Stimulated activated CD4-positive, alpha-beta T cell treated with anti-CD3 and anti-CD28 coated beads, Interleukin-1b, Interleukin-23, amount 100 ng/mL, for 1 hour (primary cell): ENCODE measurements at places on chromosomes 2 and 18.

- DNase-seq = no peak
Measured at GRCh38 chr2:2520401-2520811, 189.3 kb upstream of the MYT1L start.

DNA sequence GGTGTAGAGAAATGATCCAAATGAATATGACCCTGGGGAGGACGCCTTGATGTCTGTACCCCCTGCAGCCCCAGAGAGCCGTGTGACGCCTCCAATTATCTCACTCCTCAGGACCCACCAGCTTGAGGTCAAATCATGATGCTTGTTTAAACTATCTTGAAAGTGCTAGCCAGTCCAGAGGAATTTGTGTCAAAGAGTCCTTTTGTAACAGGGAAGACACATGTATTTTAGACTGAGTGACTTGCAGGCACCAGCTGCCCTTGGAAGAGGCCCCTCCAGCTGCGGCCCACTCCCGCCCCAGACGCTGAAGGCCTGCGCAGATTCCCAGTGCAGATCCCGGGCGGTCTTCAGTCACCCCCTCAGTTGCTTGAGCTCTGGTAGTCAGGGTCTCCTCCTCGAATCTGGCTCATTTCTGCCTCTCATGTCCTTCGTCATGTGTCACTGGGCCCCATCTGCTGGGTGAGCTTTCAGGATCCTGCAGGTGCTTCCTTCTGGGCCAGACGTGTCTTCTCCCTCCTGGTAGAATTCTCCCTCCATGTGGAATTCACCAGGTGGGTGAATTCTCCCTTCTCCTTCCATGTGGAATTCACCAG lies 77.4 kb downstream of the RNF144A start:
- no peak for DNase-seq

DNA sequence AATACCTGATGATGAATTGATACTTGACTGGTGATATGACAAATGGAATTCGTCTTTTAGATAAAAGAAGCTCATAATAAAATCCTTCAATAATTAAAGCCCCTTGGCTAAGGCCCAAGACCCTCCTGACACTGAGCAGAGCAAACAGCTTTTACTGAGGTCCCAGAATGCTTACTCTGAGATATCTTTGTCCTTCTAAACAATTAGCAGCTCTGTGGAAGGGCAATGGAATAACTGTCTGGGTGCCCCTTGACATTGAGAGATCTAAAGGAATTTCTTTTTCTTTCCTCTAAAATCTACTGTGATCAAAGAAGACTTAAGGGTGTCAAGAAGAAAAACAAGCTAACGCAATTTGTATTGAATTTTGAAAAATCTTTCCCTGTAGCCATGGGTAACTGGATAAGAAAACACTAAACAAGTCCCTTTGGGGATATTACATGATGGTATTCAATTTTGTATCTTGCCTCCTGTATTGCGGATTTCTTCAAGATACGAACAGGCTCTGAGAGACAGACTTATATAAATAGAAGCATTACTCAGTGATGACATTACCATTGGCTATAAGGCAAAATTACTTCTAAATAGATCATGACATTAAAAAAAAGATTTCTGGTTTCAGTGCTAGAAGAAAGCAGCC lies 128.8 kb downstream of the MREG start:
- DNase-seq = no peak

DNA sequence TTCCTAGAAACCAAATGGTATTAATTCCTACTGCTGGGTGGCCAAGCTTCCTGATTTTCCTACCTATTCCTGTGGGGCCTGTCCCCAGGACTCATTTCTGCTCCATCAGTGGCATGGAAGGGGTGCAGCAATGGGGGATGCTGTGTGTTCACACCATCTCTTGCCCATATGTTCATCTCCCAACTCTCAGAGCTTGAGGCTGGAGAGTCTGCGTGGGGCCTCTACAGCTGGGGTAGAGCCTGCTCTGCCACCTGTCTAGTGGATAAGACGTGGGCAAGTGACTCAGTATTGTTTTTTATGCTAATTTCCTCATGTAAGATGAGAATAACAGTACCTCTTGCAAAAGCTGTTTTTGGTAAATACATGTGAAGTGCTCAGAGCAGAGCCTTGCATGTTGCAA lies 149.8 kb downstream of the ACTR3 start:
- DNase-seq = no peak

GRCh38 chr2:144501627-144502026 lies 18.3 kb downstream of the ZEB2 start:
- no peak for DNase-seq

DNA sequence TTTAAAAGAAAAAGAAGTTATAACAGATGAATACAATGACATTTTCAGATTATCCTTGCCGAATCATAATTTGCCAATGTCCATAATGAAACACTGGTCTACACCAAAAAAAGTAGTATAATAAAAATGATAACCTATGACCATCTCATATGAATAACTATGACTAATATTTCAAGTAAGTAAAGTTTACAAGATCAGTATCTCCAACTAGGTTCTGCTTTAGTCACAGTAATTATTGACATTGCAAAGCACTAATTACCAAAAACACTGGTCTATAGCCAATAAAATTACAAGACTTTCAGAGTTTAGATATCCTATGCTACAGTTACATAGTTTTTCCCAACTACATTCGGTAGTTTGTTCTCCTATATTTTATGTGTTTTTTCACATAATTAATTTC lies 136.7 kb downstream of the MEMO1 start:
- no peak for DNase-seq

DNA sequence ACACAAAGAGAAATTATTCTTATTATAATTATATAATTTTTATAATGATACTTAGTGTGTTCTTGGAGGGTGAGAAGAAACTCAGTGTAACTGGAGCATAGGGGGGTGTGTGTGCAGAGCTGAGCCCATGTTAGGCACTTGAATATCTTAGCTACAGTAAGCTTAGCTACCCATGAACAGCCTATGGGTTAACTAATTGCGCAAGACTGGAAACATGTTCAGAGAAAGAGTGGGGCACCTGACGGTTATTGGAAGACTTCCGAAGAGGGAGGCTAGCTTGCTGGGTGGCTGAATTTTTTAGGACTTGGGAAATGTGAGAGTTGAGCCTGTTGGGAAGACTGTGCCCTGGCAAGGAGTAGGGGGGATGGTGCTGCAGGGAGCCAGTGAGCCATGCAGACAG lies 229.2 kb downstream of the SLC4A3 start:
- DNase-seq = no peak

DNA sequence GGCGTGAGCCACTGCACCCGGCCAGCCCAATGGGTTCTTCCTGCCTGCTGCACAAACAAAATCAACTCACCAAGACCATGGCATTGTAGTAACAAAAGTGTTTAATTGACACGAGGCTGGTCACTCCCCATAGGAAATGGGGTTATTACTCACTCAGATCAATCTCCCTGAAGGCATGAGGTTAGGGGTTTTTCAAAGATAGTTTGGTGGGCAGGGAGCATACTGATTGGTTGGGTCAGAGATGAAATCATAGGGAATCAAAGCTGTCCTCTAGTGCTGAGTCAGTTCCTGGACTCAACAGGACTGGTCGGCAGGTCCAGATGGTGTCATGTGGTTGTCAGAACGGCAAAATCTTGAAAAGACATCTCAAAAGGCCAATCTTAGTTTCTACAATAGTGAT lies 122.1 kb downstream of the TMEM17 start:
- DNase-seq = no peak

GRCh38 chr18:76005632-76006208 lies 489.3 kb downstream of the ZNF516 start:
- no peak for DNase-seq

DNA sequence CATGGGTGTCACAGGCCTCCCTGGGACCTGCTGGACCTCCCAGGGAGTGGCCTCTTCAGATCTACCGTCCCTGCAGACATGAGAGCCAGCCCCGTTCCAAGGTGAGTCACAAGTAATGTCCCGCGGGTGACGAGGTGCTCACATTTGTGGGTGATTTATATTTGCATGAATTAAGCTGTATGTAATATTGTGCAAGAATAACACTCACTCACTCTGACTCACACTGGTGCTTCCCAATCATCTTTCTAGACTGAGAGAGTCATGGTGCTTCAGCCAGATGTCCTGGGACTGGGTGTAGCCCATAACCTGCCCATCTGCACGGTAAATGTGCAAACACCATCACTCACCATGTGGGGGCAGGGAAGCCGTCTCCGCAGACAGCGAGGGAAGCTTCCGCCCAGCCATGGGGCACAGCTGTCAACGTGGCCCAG lies 347.5 kb upstream of the SALL3 start:
- no peak for DNase-seq

- no peak for DNase-seq
Measured at GRCh38 chr18:64127172-64127571, 21.7 kb downstream of the LINC00305 start.

DNA sequence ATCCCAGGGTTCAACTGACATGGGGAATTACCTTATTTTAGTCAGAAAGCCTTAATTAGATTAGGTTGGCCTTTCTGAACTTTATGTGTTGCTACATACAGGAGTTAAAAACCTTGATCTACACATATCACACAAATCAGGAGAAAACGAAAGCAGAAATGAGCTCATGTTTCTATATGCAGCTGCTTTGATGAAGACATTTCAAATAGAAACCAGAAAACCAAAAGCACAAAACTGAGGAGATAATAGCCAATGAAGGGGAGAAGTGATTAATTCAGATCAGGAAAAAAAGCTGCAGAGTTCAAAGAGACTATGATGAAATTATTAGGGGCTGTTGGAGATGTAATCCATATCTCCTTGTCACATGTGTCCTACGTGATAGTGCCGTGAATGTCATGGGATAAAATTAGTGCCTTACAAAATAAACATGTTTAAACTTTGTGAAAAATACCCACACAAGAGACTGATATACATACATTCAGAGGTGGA lies 255.0 kb downstream of the CAMKMT start:
- DNase-seq = no peak

DNA sequence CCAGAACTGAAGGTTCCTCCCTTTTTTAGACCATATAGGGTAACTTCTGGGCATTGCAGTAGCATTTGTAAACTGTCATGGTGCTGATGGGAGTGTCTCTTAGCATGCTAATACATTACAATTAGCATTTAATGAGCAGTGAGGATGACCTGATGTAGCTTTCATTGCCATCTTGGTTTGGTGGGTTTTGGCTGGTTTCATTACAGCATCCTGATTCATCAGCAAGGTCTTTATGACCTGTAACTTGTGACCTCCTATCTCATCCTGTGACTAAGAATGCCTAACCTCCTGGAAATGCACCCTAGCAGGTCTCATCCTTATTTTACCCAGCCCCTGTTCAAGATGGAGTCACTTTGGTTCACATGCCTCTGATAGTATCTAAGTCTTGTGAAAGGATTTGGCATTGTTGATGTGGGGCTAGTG lies 159.0 kb downstream of the TMX3 start:
- DNase-seq = no peak

DNA sequence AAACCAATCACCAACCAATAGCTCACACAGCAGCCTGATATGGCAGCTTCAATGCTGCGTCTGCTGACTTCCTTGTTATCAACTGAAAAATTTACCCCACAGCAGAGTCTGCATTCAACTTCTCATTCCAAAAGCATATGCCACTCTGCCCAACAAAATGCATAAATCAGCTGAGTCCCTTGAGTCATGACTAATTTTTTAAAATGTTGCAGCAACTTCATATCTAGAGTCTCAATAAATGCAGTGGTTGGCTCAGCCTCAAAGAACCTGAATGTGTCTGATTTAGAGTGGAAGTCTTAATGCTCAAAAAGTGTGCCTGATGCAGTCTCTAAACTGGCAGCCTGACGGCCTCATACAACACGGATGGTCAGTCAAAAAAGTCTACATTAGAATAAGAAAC lies 46.5 kb downstream of the FARSB start:
- no peak for DNase-seq

- no peak for DNase-seq
Measured at GRCh38 chr2:150267651-150268415, 219.6 kb downstream of the RND3 start.

DNA sequence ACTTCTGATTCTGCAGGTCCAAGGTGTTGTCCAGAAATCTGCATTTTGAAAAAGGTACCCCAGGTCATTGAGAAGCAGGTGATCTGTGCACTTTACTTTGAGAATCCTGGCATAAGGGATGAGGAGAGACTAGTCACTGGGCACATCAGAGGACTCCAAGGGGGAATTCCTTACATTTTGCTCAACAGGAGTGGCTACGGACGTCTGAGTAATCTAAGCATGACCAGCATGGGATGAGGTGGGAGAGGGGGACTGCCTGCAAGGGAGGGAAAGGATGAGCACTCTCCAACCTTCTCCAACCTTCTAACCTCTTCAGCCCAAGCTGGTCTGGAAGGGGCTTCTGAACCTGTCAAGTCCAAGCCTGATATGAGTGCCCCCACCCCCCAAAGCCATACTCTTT lies 55.5 kb downstream of the MARCHF4 start:
- DNase-seq = no peak

DNA sequence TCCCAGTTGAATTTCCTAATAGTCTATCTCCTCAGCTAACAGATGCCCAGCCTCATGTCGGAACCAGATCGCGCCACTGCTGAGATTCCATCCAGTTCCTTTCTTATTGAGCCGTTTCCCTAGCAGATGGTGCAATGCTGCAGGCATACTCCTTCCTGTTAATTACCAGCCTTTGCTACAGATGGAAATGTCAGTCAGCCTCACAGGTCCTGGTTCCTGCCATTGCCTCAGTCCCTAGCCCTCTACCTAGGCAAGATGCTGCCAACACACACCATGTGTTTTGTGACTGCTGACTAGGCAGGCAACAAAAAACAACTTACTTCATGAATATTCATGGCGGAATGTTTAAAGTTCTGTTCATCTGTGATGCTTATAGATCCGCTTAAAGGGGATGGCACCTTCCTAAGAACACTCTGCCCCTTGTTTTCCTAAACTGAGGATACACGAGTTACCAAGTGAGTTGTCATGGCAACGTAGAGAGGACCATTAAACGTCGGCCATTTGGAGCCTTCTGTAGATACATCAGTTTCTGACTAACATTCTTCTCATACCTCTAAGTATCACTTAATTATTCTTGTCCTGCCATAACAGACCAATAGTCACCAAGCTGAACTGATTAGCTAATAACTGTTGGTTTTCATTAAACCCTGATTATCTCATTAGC lies 749.5 kb downstream of the RNF144A start:
- DNase-seq = no peak

DNA sequence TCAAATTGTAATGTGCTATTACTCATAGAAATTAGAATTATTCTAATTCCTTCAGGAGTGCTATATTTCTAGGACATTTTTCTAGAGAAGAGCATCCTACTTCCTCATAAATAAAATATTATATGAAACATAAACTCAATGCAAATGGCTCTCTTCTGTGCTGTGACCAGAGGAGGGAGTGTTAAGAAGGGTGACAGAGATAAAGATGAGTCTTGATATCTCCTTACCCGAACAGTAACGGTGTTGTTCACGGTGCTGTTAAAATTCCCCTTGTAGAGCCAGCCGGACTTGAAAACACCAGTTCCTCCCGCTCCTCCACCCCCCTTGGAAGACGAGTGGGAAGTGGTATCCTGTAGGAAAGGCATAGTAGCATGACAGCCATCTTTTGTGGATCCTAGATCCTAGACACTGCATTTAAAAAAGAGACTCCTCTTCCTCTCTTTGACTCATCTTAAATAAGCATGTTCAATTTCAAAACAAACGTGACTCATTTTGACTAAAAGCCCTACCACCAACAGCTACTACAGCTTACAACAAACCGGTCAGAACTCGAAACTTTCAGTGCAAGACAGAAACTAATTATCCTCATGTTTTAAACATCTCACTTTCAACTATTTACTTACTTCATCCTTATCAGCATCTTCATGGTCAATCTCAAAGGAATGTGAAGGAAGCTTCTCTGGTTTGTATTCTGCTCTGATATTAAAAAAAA lies 156.3 kb downstream of the DOCK10 start:
- DNase-seq = no peak

GRCh38 chr18:51751901-51752300 lies 554.4 kb upstream of the MEX3C start:
- no peak for DNase-seq
